ENCODE measurements at places on chromosomes 6 and 20.

DNA sequence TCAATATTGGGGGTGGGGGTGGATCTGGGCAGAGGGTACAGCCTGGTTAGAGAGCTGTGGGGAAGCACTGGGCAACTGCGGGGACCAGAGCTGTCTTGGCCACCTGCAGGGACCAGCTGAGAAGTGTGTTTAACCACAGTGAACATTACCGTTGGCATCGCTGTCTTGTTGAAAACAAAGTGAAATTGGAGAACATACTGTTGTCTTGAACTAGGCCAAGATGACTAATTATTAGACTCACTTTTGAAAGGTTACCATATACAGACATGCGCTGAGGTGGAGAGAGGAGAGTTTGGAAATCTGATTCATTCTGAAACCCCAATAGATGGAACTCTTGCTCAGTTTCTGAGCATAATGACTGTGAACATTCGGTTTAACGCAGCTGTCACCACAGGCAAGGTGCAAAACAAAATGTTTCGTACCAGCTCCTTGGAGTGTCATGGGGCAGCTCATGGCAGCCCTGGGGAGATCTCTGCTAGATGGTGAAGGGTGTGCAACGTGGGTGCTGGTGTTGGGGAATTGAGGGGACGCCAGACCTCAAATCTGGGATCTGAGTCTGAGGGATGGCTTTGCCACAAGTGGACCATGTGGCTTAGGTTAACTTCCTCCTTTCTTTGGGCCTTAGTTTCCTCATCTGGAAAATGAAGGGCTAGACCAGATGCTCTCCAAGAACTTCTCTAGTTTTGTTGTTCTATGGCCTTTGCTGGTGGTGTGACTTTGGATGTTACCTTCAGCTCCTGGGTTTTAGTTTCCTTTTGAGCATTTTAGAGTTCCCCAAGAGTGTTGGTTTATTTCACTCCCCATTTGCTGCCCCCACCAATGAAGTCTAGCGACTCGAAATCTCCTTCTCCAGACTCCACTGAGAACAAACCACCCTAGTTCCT lies 24.6 kb upstream of the GTSF1L start:
- DNase-seq, result no peak

DNA sequence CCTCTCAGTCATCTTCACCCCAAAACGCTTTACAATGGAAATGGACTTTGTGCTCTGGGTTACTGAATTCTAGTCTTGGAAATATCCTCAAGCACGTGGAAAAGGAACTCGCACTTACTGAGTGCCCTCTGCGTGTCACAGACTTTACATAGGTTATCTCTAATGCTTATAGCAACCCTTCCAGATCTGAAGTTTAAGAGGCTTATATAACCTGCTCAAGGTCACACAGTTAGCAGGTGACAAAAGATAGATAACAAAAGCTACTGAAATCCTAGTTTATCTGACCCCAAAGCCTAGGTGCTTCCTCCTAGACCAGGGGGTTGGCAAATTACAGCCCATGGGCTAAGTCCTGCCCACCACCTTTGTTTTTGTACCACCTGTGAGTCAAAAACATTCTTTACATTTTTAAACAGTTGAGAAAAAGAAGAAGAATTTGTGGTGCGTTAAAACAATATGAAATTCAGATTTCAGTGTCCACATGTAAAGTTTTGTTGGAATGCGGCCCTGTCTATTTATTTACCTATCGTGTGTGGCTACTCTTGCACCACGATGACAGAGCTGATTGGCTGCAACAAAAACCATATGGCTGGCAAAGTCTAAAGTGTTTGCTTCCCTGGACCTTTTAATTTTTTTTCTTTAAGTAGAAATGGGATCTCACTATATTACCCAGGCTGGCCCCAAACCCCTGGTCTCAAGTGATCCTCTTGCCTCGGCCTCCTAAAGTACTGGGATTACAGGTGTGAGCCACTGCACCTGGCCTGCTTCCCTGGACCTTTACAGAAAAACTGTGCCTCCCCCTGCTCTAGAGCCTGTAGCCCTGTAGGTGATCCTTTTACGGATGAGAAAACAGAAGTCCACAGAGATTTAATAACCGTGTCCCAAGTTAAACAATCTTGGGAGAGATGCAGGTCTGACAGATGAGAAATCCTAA lies 110.2 kb upstream of the RREB1 start:
- no peak for DNase-seq

DNA sequence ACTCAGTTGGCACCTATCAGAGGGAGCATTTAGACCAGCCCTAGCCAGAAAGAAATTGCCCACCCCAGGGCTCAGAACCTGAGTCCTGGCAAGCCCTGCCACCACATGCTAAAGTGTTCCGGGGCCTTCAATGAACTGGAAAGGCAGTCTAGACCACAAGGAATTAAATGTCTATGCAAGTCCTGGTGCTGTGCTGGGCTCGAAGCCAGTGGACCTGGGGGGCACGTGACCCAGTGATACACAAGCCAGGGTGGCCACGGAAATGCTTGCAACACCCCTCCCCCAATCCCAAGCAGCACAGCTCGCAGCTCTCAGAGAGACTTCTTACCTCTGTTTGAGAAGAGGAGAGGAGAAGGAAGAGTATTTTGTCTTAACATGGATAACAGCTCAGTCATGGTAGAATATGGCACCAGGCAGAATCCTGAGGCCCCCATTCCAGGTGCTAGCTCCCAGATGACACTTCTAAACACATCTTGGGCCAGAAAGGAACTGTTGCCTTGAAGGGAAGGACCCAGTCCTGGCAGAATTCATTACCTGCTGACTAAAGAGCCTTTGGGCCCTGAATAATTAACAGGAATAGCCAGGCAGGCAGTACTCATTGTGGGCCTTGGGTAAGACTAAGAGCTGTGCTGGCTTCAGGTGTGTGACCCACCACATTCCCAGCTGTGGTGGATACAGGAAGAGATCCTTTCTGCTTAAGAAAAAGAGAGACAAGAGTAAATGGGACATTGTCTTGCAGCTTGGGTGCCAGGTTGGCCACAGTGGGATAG lies 111.3 kb downstream of the BTBD9 start:
- no peak for DNase-seq

- no peak for DNase-seq
Observed at GRCh38 chr20:20272686-20273085, 95.2 kb upstream of the INSM1 start.

GRCh38 chr6:56541741-56542360 lies 100.8 kb downstream of the DST start:
- DNase-seq, result peak; percentile 68

DNA sequence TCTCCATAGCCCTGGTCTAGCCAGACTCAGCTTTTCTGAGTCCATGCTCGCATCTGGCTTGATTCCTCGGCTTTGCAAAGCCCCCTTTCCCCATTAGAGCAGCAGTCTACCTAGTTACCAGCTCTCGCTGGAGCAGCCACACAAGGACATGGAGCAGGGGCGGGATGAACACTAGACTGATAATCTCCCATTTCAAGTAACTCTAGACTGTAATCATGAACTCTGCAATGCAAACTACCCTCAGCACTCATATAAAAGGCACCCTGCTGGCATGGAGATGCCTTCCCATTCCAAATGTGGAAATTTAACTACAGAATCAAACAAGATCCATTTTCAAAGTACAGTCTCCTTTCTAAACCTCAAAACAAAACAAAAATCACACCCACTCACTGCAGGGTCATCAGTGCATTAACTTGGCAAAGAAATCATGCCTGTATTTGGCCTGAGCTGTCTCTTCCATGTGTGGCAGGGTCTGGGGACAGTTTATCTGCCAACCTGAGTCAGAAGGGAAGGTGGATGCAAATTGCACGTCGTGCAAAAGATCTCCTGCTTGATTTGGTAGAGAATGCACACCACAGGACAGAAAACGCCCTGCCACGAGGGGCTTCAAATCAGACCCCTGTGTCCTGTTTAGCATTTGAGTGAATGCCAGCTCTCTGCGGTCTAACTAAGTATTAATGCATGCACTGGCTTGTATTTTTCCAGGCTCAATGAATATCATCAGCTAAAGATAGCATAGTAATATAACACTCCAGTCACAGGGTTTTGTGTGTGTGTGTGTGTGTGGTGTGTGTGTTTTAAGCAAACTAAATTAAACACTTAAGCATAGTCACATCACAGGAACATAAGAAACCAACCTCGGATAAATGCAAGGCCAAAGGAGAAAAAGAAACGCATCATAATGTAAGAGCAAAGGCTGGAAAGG lies 85.3 kb downstream of the MYLK4 start:
- peak; percentile 61 for DNase-seq

DNA sequence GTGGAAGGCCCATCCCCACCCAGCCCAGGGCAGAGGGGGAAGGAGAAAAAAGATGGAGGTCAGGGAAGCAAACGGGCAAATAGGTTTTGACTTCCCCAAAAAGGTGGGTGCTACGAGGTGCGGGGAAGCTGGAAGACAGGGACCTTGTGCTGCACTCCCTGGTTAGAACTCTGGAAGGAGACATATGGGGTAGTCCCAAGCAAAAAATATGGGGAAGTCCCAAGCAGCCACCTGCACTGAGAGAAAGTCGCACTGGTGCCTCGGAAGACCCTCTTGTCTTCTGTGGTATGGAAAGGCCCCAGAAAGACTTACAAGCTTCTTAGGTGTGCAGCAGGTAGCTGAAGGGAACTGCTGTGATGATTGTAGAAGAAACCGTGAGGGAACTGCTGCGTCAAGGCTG lies 93.8 kb upstream of the CEP85L start:
- DNase-seq, result no peak

DNA sequence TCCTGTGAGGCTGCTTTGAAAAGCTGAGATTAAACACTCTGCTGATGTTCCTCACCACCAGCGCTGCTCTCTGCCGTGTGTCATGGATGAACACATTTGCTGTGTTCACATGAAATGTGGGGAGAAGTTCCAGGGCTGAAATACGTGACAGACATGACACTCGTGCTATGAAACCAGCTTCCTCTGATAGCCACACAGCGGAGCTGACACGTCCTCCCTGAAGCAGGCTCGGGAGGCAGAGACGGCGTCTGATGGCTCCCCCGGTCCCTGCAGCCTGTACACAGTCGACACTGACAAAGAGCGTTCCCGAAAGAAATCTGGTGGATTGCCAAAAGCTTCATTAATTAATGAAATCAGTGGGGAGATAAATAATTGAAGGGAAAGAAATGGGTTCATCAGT lies 17.5 kb downstream of the AGPAT4 start:
- DNase-seq, result no peak

GRCh38 chr6:34414999-34415858 lies 10.6 kb downstream of the RPS10 start:
- peak; percentile 24 for DNase-seq

DNA sequence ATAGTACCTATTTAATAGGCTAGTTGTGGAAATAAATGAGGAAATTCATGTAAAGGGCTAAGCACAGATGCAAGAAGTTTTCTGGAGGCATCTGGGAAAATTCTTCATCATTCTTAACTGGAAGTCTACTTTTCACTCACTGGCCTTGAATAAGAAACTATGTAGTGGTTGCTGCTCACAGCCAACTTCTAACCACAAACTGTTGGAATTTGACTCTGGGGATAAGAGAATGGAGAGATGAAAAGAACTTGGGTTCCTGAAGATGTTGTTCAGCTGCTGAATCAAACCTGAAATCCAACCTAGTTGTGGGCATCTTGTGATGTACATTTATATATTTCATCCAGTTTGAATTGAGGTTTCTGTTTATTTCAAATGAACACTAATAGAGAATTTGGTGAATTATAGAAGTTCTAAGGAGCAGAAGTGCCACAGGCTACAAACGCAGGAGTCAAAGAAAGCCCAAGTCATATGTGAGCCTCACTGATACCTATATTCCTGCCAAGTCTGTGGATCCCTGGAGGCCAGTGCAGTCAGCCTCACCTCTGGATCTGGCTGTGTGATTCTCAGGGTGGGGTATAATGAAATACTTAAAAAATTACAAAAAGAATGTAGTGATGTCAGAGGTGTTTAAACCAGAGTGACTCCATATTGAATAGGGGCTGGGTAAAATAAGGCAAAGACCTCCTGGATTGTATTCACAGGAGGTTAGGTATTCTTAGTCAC lies 18.7 kb upstream of the MEI4 start:
- no peak for DNase-seq

DNA sequence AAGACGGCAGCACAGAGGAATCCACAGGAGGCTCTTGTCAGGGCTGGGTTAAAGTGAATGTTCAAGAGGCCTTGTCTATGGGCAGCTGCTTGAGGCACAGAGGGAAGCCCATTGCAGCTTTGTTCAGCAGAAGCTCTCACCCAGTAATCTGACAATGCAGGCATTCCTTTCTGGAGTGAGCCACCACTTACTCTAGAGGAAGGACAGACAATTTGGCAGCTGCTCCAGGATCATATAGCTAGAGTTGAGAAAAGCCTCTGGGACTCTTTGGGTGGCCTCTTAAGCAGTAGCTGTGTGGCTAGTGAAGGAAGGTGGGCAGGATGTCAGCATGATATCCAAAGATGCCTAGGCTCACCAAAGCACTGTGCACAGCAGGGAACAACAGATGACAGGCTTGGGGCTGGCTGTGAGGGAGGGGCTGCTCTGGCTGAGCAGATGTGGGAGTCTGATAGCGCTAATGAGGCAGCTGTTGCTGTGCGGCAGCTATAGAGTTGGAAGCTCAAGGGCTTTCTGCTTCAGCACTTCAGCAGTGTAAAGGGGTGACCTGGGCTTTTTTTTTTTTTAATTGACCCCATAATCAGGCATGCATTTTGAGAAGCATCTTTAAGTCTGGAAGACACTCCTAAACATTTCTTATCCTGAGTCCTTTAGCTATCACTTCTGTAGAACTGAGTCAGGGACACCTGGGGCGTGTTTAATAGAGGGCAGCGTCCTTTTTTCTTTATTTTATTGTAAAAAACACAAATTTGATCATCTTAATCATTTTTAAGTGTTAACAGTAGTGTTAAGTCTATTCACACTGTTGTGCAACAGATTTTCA lies 27.2 kb downstream of the CMTR1 start:
- DNase-seq, result no peak

DNA sequence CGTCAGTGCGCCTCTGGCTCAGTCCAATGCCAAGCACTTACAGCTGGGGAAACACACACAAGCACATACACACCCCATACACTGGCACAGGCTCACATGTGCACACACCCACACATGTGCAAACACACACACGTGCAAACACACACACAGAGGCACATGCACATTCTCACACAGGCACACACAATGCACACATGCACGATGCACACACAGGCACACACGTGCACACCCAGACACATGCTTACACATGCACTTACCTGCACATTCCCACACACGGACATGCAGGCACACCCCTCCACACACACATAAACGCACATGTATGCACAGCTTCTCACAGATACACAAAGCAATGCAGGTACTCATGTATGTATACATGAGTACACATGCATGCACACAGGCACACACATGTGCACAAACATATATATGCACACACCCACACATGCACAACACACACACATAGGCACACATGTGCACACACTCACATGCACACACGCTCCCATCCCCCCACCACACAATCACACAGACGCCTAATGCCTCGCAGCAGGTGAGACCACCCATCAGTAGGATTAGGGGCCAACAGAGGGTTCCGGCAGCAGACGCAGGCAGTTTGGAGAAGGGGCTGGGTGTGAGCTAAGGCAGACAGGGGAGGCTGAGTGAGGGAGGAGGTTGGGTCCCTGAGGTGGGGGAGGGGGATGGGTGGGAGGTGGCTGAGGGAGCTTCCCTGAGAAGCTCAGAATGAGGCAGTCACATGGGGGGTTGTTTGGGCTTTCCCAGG lies 71.2 kb upstream of the SLCO4A1 start:
- DNase-seq, result no peak

GRCh38 chr6:137647762-137648447 lies 153.7 kb upstream of the OLIG3 start:
- no peak for DNase-seq
